ENCODE measurements at places on chromosomes 1 and 21.

DNA sequence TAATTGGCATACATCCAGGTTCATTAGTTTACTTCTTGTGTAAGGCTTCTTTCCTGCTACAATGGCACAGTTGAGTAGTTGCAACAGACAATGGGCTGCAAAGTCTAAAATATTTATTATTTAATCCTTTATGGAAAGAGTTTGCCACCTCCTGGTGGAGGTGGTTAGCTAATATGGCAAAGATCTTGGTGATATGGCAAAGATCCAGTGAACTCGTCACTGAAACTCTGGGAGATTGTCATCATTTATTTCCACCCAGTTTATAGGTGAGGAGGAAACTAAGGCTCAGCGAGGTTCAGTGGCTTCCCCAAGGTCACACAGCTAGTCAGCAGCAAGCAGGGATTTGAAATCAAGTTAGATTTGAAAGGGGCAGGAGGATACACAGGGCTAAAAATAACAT lies 16.1 kb upstream of the IFFO2 start:
- no peak for DNase-seq

DNA sequence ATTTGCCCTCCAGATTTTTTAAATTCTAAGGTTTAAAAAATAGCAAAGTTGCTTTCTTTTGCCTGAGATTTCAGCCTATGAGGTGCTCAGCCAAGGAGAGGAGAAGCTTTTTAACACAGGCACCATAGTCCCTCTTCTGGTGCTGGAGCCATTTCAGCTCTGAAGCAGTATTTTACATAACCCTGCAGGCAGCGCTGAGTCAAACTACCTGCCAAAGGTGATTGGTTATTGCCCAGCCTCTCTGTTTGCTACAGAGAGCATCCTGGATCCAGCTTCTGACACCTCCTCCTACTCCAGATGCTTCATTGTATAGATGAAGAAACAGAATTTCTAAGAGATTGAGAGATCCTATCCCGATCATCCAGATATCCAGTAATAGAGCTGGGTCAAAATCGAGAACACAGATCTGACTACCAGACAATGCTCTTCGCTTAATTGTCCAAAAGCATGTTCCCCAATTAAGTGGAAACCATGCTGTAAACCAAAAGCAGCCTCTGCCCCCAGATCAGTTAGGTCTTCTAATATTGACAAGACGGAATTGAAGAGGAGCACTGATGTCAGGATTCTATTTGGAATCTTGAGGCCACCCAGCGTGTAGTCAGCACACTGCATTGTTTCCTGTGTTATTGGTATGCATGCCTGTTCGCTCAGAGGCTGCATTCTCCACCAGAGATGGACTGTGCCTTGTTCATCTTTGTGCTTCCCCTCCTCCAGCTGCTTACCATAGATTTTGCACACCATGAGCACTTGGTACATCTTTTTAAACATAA lies 22.1 kb downstream of the RGS8 start:
- no peak for DNase-seq

DNA sequence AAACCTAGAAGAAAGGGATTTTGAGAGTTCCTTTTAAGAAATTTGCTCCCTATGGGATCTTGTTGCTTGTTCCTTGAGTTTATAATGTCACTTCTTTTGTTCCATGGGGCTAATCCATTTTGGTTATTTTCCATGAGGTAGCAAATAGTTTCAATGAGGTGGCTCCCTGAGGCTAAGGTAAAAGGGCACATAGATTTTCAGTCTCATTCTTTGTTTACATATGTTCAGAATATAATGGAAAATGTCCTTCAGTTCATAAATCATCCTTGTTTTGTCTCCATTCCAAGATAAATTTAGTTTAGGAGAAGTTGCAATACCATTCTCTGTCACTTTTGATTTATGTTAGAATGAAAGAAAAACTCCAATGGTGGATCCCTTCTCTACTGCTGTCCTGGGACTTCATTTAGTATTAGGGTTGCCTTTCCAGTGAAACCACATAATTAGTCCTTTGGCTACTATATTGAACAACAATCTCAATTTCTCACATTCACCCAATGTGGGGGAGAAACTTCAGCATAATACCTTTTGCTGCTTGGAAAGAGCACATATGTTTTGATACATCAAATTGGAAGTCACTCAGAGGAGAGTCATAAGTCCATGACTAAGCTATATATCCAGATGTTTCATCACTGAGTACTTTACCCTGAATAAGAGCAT lies 80.9 kb upstream of the ADAMTS5 start:
- no peak for DNase-seq

DNA sequence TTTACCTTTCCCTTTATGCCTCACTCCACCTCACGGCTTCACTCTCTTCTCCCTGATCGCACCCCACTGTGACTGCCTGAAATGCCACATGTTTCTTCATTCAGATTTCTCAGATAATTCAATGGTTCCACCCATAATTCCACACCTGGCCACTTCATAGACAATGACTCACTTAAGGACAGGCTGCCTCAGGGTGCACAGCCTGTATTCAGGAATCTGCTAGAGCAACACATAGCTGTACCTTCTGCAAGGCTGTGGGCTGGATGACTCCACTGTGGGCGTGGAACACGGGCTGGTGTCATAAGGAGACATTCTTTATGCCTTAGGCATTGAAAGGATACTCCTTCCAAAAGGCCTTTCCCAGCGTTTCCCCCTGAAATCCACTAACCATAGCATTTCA lies 36.1 kb downstream of the L1TD1 start:
- no peak for DNase-seq

DNA sequence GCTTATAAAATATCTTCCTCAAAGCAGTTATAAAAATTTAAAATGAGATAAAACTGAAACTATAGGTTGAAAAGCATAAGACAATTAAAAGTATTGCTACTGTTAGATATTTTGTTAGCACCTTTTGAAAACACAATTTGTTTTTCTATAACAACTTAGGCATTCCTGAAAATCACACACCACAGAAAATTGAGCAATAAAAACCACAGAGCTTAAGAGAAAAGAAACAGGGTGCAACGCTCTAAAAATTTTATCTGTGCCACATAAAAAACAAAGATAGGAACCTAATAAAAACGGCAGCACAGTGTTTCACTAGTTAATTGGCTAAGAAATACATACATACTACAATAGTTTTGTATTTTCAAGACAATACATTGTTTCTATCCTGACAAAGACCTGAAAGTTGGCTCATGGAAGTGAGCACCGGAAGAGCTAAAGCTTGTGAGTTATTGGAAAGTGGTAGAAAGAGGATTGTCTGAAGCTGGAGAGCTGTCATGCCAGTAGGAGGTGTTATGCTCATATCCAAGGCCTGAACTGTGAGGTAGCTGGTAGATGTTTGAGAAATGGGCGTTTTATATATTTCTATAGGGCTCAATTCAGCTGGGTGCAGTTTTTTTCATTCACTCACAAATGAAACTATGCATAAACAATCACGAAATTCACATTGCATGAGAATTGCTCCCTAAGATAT lies 45.8 kb downstream of the RGS7 start:
- no peak for DNase-seq

- no peak for DNase-seq
These were observed 28.5 kb upstream of the DR1 start for GRCh38 chr1:93317207-93317606.

GRCh38 chr1:90718411-90719329 lies 1.6 kb upstream of the BARHL2 start:
- no peak for DNase-seq

- DNase-seq = no peak
These were observed 11.3 kb downstream of the TSPAN2 start for GRCh38 chr1:115077984-115078330.

Measured in activated CD4-positive, alpha-beta memory T cell treated with anti-CD3 and anti-CD28 coated beads for 36 hours (primary cell).